ENCODE measurements at places on chromosomes 12 and 14.

GRCh38 chr12:21296751-21297406 lies 37.8 kb downstream of the SLCO1A2 start:
- DNase-seq: no peak

- DNase-seq: no peak
Observed at GRCh38 chr12:31897781-31898503, 61.3 kb upstream of the RESF1 start.

DNA sequence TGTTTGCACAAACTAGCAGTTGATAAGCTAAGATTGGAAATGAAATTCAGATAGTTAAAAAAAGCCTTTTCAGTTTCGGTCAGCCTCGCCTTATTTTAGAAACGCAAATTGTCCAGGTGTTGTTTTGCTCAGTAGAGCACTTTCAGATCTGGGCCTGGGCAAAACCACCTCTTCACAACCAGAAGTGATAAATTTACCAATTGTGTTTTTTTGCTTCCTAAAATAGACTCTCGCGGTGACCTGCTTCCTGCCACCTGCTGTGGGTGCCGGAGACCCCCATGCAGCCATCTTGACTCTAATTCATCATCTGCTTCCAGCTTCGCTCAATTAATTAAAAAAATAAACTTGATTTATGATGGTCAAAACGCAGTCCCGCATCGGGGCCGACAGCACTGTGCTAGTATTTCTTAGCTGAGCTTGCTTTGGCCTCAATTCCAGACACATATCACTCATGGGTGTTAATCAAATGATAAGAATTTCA lies 335.6 kb downstream of the TMEM121 start:
- DNase-seq: no peak

DNA sequence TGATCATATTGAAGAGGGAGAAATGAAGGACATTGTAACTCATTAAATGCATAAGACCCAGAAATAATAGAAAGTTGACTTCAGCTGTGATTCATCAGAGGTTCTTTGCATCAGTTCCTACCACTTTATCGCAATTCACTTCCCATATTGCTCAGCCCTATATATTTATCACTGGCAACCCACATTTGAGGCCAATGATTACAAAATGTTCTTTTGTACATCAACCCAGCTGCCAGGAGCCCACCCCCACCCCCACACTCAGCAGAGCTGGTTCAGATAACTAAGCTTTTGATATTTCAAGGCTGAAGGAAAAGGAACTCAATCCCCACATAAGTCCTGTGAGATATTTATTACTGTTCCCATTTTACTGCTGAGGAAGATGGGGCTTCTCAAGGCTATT lies 51.2 kb upstream of the TMPO start:
- no peak for DNase-seq

DNA sequence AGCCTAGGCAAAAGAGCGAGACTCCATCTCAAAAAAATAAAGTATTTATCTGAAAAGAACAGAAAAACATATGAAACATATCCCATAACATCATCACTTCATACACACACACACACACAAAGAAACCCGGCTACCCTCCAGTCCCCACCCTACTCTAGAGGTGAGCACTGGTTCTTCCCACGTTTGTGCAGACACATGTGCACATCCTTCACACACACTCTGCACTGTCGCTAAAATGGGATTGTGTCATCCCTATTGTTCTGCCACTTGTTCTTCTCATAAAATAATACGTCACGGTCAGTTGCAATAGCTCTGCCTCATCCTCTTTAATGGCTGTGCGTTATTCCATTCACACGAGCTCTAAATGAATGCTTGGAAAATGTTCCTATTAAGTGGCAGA lies 85.9 kb upstream of the ANO2 start:
- no peak for DNase-seq

GRCh38 chr12:122130150-122130549 lies 43.9 kb downstream of the IL31 start:
- DNase-seq: no peak

DNA sequence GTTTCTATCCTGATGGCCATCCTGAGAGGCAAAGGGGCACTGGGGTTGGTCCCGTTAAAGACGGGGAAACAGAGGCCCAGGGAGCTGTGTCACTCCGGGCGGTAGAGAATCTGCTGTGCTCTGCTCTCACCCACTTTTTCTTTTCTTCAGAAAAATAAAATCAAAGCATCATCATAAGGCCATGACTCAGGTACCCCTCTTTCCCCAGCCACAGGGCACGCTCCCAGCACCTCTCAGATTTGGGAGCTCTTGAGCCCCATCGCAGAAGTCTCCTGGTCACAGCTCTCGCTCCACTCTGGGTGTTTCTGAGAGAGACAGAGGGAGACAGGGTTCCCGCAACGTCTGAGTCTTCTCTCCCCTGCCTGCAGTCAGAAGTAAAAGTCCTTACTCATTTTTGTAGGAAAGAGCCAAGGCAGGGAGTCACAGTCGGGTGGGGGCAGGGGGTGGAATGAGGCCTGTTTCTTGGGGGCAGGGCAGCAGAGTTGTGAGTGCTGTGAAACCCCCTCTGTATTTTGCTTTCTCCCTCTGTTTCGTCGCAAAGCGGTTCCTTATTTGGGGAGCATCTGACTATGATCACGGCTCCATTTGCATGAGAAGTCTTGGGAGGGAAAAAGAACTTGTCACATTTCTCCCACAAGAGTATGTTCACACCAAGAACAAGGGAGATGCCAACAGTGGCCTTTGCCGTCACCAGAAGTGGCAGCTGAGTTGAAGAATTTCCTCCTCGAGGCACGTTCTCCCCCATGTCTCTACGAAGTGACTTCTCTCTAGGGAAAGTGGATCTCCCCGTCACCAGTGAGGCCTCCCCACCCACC lies 139.0 kb downstream of the BCL11B start:
- no peak for DNase-seq

GRCh38 chr14:54267172-54267571 lies 129.6 kb upstream of the CDKN3 start:
- DNase-seq: no peak

DNA sequence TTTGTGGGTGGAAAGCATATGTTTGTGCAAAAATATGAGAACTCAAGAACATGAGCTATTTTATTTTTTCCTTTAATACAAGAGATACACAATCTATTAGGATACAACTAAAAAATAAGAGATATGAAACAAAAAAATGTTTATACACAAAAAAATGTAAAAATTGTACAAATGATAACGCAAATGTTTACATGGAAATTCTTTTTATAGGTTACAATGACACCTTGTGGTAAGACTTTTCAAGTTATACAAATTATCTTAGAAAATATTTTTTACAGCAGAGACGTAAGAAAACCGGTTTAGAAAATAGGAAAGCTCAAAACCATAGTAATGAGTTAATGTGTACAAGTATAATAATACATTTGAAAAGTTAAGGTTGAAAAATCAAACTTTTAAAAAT lies 25.5 kb downstream of the CEP83 start:
- no peak for DNase-seq

DNA sequence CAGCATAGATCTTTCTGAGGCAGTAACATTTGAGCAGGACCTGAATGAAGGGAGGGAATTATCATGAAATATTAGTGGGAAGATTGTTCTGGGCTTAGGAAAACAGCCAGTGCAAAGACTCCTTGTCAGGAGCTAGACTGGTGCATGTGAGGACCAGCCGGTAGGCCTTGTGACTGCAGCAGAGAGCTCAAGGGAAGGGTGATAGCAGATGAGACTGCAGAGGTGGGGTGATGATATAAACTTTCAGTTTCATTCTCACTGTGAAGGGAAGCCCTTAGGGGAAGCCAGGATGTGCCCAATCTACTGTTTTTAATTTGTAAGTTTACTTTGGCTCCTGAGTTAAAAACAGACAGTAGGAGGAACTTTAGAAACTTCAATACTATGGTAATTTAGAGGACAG lies 12.4 kb downstream of the IL22 start:
- no peak for DNase-seq

GRCh38 chr12:18549598-18549997 lies 188.2 kb downstream of the PLCZ1 start:
- DNase-seq: no peak

- no peak for DNase-seq
Observed at GRCh38 chr12:2642176-2642892, 152.4 kb upstream of the FKBP4 start.

- no peak for DNase-seq
Observed at GRCh38 chr12:96036765-96037455, 1.5 kb upstream of the LTA4H start.

DNA sequence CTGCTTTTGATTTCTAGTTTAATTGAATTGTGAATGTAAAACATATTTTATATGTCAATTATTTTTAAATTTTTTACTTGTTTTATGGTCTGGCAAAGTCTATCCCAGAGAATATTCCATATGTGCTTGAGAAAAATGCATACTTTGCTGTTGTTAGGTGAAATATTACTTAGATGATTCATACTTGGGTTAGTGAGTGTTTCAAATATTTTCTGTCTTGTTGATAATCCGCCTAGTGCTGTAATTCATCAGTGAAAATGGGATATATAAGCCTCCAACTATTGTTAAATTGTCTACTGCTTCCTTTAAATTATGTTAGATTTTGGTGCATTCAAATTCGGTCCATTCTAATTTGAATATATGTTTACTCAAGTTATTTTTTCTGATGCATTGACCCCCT lies 395.5 kb downstream of the LRFN5 start:
- DNase-seq: peak; percentile 68
